Activated CD4-positive, CD25-positive, alpha-beta regulatory T cell treated with anti-CD3 and anti-CD28 coated beads, Interleukin-2, amount 50 U/mL, for 16 hours (primary cell): ENCODE measurements at places on chromosomes 3 and 15.

DNA sequence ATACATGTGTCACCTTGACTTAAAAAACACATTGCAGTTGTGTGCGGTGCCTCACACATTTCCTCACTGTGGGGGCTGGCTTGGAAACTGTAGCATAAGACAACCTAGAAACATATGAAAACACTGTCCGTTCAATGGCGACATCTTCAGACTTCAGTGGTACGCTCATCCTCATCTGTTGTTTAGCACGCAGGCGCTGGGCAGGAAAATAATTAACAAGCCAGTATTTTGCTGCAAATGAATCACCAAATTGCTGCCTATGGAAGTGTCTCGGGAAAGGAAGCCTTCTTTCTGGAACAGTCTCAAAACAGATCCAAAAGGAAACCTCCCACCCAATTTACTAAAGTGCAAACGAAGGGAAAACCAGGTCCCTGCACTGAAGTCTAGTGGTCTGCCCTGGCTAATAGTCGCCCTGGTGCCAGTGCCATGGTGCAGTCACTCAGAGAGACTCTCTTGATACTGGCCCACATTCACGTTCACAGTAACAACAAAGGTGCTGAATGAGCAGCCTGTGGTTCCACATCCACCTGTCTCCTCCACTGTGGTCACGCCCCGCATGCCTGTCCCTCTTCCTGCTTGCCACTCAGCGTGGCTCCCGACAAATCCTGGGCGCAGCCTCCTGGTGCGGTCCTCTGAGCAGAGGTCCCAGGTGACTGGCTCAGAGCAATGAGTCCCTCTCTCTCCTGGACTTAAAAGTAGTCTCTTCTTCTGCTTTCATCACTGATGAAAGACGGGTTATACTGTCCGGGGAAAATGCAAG lies 35.6 kb upstream of the MUC13 start:
- no peak for DNase-seq

GRCh38 chr3:191753196-191753595 lies 292.2 kb downstream of the PYDC2 start:
- no peak for DNase-seq

- no peak for DNase-seq
These were observed 86.2 kb upstream of the FRMD4B start for GRCh38 chr3:69472093-69472492.

DNA sequence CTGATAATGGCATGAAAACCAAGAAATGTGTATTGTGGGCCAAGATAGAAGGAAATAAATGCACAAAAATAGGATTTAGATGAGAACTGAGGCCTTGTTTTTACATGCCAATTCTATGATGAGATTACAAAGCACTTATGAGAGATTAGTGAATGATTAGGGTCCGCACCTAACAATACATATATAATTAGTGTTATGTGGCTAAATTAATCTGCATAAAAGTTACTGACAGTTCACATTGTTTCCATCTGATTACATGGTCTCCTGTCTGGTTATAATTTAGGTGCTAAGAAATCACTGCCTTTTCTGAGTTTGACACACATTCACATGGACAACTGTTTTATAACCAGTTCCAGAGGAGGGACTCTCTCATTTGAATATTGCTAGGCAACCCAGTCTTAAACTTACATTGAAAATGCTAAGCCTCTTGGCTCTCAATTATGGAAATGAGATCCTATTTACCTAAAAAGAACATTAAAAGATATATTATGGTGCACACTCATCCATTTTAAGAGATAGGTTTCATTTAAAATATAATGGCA lies 117.0 kb upstream of the ARL6 start:
- DNase-seq, result no peak
